ENCODE measurements at places on chromosomes 5 and 9. TPM values are rescaled to one million over a fixed set of nuclear protein-coding genes. Genes with fewer than 3 reads are reported as not detected.

The RRAGA gene
- 60.0 TPM for total RNA-seq

The ARAP3 gene
- 5.3 TPM for total RNA-seq

DNA sequence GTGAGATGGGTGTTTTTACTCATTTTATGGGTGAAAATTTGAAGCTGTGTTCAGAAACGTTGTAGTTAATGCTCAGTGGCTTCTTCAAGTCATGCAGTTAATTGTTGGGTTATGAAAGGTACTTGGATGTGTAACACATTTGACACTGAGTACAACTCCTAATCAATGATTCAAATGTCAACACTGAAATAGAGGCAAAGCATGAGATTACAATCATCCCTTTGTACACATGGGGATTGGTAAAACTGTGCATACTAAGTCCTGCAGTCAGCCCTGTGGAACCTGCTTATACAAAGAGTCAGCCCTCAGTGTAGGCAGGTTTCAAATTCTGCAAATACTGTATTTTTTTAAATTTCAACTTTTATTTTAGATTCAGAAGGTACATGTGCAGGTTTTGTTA lies 3.3 kb downstream of the ABLIM3 start:
- no peak for DNase-seq

- DNase-seq, result no peak
Observed at GRCh38 chr9:17656889-17657288, 78.0 kb downstream of the SH3GL2 start.

- DNase-seq, result no peak
Observed at GRCh38 chr5:97570242-97570641, 387.2 kb upstream of the RIOK2 start.

All from RPMI7951 (cell line).